SW480 (cell line): ENCODE measurements at places on chromosomes 16 and 17.
A peak's percentile ranks its signal among the peaks of the same experiment; 100 is the strongest.

- peak; percentile 29 for DNase-seq
These were observed 60.3 kb downstream of the RMI2 start for GRCh38 chr16:11405331-11406176.

GRCh38 chr16:55605754-55606336 lies 39.4 kb downstream of the CAPNS2 start:
- no peak for DNase-seq

DNA sequence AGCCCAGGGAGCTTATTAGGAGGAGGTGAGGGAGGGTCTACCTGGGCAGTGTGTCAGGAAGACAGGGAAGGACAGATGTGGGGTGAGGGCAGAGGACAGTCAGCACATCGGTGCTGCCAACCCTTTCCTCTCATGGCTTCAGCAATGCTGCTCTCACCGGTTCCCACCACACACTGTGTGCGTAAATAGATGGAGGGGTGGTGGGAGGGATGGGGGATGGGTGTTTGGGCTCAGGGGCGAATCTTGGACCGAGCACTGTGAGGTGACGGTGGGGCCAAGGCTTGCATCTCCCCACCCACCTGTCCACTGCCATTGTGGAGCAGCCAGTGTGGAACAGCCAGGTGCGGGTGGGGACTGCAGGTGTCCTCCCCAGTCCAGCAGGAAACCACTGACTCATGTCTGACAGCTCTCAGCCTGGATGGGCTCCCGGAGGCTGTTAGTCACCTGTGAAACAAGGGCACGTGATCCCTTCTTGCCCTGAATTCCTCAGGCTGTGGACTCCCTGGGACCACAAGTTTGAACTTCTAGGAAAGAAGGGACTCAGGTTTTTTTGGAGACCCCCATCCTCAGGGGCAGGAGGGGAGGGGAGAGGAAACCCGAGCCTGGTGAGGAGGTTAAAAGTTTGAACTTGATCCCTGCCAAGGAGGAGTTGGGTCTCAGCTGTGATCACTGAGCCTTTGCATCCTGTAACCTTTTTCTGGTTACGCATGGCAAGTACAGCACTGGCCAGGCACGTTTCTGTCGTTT lies 42.7 kb upstream of the SMPD3 start:
- DNase-seq: peak; percentile 59

- peak; percentile 88 for DNase-seq
These were observed 59.8 kb downstream of the TUBD1 start for GRCh38 chr17:59832883-59833379.

GRCh38 chr16:4206680-4207079 lies 35.2 kb downstream of the SRL start:
- no peak for DNase-seq

DNA sequence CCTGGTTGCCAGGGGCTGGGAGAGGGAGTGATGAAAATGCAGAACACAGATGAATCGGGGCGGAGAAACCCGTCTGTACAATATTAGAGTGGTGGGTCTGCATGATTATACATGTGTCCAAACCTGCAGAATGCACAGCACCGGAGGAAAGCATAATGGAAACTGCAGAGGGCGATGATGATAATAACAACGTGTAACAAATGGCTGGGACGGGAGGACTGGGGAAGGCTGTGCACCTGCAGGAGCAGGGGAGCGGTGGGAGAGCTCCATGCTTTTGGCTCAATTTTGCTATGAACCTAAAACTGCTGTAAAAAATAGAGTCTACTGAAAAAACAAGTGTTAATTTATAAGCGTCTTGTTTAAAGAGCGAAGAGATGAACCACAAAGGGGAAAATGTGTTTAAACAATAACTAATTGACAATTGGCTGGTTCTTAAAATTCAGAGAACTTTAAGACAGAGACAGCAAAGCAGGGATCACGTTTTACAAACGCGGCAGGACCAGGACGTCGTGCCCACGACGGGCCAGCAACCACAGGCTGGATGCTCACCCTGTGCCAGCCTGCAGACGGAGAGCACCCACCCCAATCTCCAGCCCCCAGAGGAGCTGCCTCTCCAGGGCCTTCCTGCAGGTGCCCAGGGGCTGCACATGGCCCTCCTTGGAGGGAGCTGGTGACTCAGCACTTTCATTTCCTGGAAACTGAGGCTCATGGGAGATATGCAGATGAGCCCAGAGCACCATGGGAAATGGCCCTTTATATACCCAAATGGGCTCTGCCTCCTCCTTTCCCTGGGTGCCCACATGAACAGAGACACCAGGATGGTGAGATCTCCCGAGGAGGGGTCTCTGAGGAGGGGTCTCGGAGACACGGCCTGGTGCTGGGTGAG lies at the start of gene TEX19:
TEX19 (plus strand) TSS at position 783 of the 886 bp plus-strand sequence. CDS start 2,904 bp downstream, outside the sequence.
- peak; percentile 50 for DNase-seq

DNA sequence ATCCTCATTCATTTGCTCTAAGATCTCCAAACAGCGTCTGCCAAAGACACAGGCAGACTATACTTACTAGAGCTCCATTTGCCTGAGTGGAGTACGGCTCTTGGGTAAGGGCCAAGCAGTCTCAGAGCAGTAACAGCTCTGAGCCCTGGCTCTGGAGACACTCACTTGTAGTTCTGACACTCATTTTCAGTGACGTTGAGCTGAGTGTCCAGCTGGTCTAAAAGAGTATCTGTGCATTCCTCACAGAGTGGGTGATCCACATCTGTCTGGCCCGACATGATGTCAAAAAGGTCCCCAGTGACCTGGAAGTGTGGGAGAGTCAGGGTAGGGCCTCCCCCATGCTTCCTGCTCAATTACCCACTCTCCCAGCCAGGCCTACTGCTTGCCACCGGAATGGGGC lies 5.7 kb downstream of the BECN1 start:
- DNase-seq: no peak
